Thyroid gland (tissue), 4 donors: ENCODE measurements at places on chromosomes 7 and 10. TPM values are rescaled to one million over a fixed set of nuclear protein-coding genes. Genes with fewer than 3 reads are reported as not detected.

Gene AOC1
- total RNA-seq: 0.22 TPM

Gene CYP3A5
- 0.78 TPM for total RNA-seq

DNA sequence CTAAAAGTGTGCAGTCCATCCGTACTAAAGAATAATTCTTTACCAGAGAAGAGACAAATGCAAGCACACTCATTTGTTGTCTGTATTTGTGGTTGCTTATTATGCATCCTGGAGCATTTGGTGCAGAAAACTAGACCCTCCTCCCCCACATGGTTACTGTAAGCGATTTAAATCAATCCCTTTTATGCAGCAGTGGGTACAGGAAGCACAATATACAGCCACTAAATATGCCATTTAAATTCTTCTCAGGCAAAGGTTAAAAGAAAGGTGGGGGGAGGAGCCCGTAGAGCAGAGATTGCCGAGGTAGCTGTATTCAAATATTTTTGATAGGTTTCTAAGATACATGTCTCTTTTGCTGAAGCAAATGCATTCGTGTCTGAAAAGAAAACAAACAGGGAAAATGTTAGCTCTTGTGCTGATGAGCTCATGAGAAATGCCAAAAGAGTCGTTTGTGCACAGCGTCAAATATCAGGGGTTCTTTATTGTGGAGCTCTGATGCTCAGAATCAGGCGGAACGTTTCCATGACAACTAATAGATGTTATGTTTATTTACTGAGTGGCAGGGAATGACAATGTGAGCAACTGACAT lies 131.3 kb upstream of the NPVF start:
- no peaks in the 10 kb centered on the region for H3K27me3 ChIP-seq
- no peak overlapping the region for H3K4me3 ChIP-seq
- H3K27ac ChIP-seq: no peak overlapping the region
- H3K36me3 ChIP-seq: no peaks in the 10 kb centered on the region
- no peaks in the 10 kb centered on the region for H3K4me1 ChIP-seq

DNA sequence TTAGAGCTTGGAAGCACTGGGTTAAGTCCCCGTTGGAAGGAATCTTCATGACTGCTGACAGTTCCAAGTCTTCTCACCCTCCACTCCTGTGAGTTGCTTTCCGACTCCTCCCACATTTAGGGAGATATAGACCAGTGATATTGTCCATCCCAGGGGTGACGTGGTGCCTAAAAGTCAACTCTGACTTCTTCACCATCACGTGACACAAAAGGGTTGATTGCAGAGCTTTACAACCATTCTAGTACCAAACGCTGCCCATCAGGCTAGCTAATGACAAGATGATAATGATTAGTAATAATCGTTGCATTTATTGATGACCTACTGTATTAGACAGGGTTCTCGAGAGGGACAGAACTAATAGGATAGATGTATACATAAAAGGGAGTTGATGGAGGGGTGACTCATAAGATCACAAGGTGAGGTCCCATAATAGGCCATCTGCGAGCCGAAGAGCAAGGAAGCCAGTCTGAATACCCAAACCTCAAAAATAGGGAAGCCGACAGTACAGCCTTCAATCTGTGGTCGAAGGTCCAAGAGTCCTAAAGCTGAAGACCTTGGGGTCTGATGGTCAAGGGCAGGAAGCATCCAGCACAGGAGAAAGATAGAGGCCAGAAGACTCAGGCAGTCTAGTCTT lies 85.3 kb upstream of the CARD11 start:
- H3K27me3 ChIP-seq: no peaks in the 10 kb centered on the region
- H3K27ac ChIP-seq: no peak overlapping the region
- DNase-seq: no peak

DNA sequence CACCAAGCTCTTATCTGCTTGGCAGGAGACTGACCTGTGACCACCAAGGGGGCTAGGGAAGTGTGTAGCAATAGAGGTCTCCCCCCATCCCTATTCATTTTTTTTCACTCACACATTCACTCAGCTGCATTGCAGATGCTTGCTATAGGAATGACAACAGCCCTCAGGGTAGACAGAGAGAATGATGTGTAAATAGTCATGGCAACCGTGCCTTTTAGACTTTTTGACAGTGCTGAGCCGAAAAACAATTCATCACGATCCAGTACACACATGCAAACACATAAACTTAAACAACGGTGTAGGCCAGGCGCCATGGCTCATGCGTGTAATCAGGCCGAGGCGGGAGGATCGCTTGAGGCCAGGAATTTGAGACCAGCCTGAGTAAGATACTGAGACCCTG lies 7.6 kb upstream of the ELN start:
- no peaks in the 10 kb centered on the region for H3K27me3 ChIP-seq
- DNase-seq: no peak
- no peak overlapping the region for H3K27ac ChIP-seq

Gene ANK3
- total RNA-seq: 116 TPM

Gene STRIP2
- 0.22 TPM for total RNA-seq

DNA sequence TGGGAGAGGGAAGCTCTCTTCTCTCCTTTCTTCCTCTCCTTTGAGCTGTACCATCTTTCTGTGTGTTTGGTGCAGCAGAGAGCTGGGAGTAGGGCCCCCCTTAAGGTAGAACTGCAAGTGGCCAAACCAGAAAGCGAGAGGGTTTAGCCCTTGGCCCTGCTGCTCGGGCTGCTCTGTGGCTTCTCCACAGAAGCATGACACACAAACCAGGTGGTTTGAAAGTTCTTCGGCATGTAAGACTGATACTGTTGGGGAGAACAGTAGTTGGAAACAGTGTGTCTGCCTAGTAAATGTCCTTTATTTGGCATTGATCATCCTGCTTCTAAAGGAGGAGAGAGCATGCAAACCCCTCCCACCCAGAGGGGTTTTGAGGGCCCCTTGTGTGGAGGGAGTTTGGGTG lies 277.8 kb downstream of the CELF2 start:
- H3K4me1 ChIP-seq: no peaks in the 10 kb centered on the region
- H3K27ac ChIP-seq: no peak overlapping the region
- no peaks in the 10 kb centered on the region for H3K27me3 ChIP-seq
- no peaks in the 10 kb centered on the region for H3K36me3 ChIP-seq

DNA sequence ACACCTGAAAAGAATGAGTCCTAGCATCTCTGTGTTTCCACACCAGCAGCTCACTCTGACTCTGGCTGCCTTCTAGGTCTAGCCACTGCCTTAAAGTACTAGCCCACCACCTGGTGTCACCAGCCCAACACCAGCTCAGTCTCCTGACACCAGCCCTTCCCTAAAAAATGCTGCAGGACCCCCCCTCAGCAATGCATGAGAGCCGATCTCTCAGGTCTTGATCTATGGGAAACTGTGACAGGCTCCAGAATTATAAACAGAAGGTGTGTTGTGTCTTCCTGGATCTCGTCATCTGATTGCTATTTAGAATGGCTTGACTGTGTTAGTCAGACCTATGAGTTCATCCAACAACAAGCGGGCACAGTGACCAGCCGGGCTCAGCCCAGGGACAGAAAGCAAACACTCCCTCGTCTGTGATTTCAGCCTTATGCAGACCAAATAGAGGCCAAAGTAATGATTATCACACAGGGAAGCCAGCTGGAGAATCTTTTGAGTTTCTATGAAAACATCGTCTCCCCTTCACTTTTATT lies 66.6 kb downstream of the CUBN start:
- H3K4me1 ChIP-seq: no peaks in the 10 kb centered on the region
- no peak overlapping the region for H3K27ac ChIP-seq
- H3K36me3 ChIP-seq: no peaks in the 10 kb centered on the region
- H3K4me3 ChIP-seq: no peak overlapping the region

DNA sequence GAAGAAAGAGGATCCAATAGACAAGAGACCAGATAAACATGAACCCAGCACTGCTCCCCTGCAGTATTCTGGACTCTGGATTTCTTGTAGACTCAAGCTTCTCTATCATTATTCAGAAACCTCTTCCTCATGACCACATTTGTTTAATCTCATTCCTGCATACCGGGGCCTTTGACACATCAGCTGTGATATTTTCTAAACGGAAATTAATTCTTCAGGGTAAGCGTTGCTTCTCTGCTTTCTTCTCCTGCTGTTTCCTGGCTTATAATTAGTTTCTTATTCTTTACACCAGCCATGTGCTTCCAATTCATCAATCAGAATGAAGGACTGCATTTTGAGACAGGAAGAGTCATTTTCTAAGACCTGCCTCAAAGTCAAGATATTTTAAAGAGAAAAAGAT lies 54.2 kb upstream of the TARP start:
- no peak overlapping the region for H3K4me3 ChIP-seq
- H3K27me3 ChIP-seq: no peaks in the 10 kb centered on the region
- H3K4me1 ChIP-seq: no peaks in the 10 kb centered on the region
- no peak overlapping the region for H3K27ac ChIP-seq

GRCh38 chr10:113704637-113705343 lies 25.1 kb downstream of the CASP7 start:
- peaks cover 9% of the 10 kb centered on the region for H3K4me1 ChIP-seq
- H3K27ac ChIP-seq: no peak overlapping the region
- peak; percentile 6 for DNase-seq
- H3K27me3 ChIP-seq: no peaks in the 10 kb centered on the region
- H3K4me3 ChIP-seq: no peak overlapping the region

DNA sequence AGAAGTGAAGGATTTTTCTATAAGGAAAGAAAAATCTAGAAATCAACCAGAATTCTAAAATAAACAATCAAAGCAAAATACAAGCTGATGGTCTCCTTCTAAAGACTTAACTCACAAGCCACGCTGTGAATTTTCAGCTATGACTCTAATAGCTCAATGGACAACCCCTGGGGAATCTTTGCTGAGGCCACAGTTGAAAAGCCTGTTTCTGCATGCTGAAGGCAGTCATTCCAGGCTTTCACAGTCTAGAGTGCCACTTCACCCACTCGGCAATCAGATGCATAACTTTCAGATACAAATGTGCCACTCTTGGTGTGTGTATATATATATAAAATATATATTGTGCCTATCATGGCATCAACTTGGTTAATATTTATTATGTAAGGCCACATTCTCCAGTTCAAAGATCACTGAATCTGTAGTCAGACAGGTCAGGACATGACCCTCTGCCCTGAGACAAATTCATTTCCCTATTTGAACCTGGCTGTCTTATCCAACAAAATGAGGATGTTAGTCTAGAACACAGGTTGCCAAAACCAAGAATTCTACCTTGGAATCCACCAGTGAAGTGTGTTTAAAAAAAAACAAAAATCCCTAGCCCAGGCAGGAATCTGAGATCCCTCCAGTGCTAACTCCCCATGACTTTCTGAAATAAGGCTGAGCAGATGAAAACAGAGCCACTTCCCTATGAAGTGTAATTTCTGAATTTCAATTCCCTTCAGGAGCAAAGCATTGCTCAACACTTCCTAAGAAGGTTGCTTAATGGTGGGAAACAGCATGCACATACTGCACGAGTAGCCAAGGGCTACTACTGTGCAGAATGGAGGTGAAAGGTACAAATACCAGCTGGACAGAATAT lies 9.9 kb downstream of the LIPA start:
- DNase-seq: peak; percentile 21
- peaks cover 7% of the 10 kb centered on the region for H3K4me1 ChIP-seq
- no peaks in the 10 kb centered on the region for H3K27me3 ChIP-seq
- H3K4me3 ChIP-seq: no peak overlapping the region
- H3K36me3 ChIP-seq: no peaks in the 10 kb centered on the region
